ENCODE measurements at places on chromosomes 6 and 20.
A peak's percentile ranks its signal among the peaks of the same experiment; 100 is the strongest.

- no peak for DNase-seq
Observed at GRCh38 chr6:69816026-69816425, 19.2 kb upstream of the LMBRD1 start.

GRCh38 chr6:156832669-156833068 lies 55.5 kb downstream of the ARID1B start:
- no peak for DNase-seq

GRCh38 chr6:132592855-132593254 lies 3.3 kb upstream of the TAAR5 start:
- DNase-seq = peak; percentile 95

DNA sequence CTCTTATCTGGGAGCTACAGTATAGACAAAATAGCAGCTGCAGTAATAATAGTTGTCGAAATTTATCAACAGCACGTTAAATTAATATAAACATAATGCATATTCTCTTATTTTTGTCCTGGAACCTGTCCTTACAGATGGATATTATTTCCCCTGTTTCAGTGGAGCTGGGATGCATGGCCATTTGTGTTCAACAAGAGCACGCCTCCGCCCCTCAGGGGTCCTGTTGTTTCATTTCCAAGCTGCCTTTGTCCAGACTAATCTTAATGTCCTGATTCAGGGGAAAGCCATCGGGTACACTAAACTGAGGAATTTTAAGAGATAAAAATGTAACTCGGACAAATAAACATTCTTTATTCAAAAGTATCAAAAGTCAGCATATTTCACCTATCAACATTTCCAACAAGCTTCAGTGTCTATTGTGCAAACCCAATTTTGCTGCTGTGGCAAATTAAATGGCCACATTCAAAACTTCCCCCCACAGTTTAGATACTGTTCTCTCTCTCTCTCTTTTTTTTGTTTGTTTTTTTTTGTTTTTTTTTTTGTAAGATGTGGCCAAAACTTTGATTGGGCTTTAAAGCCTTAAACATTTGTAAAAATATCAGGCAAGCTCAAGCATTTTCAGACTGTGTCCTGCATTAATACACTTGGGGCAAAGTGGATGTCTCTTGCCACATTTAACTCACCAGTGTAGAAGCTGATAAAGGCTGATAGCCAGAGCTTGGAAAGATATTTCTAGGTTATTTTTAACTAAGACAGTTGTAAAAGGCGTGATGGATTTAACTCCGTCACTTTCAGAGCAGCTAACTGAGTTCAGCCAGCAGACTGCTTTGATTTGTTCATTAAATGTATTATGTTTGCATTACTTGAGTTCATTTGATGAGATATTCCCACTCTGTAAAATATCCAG lies 112.5 kb upstream of the QKI start:
- no peak for DNase-seq

- no peak for DNase-seq
Observed at GRCh38 chr20:58646257-58646656, 4.8 kb upstream of the STX16 start.

- no peak for DNase-seq
Observed at GRCh38 chr20:25188218-25188617, 7.3 kb upstream of the ENTPD6 start.

- no peak for DNase-seq
Observed at GRCh38 chr6:14035874-14036273, 81.7 kb upstream of the CD83 start.

GRCh38 chr6:38015341-38015740 lies 195.8 kb downstream of the ZFAND3 start:
- no peak for DNase-seq

GRCh38 chr20:59866338-59866737 lies 67.1 kb downstream of the SYCP2 start:
- no peak for DNase-seq

DNA sequence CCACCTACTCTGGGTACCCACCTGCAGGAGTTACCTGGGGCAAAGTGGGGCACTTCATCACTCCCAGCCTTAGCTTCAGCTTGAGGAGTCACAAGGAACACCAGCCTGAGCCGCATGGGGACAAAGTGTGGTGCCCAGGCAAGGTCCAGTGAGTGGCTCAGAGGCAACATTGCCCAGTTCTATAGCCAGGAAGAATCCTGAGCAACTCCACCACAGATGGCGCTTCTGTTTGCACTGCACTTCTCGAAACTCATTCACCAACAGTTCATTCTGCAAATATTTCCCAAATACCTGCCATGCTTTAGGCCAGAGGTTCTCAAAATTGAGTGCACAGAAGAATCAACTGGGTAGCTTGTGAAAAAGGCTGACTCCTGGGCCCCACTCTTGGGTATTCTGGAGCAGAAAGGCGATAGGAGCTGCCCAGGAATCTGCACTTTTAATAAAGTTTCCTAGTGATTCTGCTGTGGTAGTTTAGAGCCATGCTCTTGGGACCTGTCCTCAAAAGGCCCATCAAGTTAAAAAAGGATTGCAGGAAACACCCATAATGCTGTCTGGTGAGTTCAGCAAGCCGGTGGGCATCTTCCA lies 83.1 kb downstream of the VEGFA start:
- DNase-seq = no peak

GRCh38 chr20:18101125-18101810 lies 36.4 kb upstream of the KAT14 start:
- no peak for DNase-seq

DNA sequence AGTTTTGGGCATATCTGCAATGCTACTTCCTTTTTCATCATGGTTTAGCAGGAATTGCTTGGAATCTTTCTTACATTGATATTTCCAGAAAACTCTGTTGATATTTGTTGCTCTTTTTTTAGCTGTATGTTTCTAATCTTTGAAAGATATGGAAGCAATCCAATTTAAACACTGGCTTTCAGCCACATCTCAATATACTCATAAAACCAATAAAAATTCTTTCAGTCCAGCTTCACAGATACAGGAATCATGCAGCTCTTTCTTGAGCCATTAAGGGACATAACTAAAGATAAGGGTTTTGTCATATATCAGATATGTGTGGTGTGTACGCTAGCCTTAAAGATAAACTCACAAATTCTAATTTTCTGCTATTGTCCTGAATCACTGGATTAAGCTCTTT lies 47.4 kb downstream of the PKIB start:
- no peak for DNase-seq

DNA sequence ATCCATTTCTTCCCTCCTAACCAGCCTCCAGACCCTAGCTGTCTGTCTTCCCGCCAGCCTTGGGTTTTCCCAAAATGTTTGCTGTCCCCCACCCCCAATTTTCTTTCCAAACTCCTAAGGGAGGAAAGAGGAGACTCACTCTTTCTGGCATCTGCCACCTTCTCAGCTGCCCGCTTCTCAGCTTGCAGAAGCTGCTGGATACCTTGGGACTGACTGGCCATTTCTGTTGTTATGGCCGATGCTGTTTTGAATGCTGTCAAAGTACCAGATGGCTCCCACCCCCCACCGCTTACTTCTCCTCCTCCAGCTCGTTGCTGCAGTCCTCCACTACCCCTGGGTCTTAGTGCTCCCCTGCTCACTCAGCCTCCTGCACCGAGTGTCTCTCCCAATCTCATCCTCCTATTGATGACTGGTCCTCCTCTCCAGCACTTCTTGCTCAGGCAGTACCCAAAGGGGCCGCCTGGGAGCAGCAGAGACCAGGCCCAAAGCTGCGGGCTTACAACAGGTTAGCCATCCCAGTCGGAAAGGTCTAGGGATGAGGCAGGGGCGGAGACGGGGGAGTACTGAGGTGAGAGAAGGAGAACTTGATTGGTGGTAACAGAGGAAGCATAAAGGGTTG lies at the start of gene ATP6V1G2:
Gene ATP6V1G2, minus strand, starts transcription at position 270 of the 619 bp plus-strand sequence. Its CDS starts 49 bp downstream, at position 221.
- DNase-seq = peak; percentile 86

- DNase-seq = no peak
Observed at GRCh38 chr20:25015986-25016385, 23.4 kb upstream of the APMAP start.

GRCh38 chr6:72824833-72825232 lies 203.0 kb downstream of the KCNQ5 start:
- no peak for DNase-seq

DNA sequence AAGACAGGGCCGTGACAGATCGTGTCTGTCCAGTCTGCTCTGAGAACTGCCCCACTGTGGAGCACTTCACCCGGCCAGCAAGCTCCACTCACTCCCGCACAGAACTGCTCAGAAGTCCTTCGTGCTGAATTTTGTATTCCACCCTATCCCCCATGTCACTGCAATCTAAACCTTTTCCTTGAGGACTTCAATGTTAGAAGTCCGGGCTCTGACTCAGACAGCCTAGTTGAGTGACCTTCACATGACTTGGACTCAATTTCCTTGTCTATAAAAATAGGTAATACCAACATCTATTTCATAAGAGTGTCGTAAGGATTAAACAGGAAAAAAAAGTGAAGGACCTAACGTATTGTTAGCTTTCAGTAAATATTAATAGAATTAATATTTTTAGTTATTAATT lies 161.6 kb downstream of the QRSL1 start:
- no peak for DNase-seq

DNA sequence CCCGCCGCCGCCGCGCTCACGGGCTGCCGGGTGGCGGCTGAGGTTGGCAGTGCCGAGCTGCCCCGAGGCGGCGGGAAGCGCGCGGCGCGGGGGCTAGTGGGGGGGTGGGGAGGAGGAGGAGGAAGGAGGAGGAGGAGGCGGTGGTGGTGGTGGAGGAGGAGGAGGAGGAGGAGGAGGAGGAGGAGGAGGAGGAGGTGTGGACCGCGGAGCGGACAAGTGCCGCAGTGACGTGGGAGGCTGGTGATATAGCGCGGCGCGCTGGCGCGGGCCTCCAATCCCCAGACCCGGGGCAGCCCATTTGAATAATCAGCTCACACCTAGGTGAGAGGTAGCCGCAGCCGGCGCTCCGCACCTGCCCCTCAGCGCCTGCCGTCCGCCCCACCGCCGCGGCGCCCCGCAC lies at the start of gene FOXA2:
Gene FOXA2, minus strand, starts transcription at position 51 of the 400 bp plus-strand sequence. CDS start 294 bp downstream, outside the sequence.
- DNase-seq = no peak

GRCh38 chr6:146300521-146300920 lies 243.1 kb upstream of the RAB32 start:
- DNase-seq = no peak

DNA sequence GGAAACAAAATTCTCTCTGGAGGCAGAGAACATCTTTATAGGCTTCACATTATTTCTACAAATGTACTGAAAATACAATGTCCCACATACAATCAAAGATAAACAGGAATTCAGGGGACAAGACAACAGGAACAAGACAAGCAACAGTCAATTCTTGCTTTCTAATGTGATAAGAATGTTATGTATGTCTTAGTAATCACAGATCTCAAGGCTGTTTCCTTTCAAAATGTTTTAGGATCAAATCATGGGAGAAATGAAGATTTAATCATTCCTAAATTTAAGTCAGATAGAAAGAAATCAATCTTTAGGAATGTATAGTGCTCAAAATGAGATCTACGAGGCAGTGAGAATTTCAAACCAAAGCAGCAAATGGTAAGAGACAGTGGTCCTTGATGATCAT lies 32.1 kb downstream of the NEDD9 start:
- DNase-seq = no peak

DNA sequence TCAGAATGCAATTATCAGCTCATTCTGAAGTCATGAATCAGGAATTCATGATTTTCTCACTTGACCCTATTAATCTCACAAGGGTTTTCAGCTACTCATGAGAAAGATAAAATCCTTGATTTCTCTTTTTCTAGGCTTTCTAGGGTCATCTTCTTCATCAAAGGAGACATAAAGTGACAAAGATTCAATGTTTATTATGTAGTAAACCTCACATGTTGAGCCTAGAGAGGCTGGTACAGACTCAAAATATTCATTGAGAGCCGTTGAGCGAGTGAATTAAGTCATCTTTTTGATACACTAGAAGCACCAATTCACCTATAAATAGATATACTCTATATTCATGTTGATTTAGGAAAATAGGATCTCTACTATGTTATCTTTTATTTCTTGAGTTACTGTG lies 104.8 kb upstream of the TRAF3IP2 start:
- DNase-seq = no peak

DNA sequence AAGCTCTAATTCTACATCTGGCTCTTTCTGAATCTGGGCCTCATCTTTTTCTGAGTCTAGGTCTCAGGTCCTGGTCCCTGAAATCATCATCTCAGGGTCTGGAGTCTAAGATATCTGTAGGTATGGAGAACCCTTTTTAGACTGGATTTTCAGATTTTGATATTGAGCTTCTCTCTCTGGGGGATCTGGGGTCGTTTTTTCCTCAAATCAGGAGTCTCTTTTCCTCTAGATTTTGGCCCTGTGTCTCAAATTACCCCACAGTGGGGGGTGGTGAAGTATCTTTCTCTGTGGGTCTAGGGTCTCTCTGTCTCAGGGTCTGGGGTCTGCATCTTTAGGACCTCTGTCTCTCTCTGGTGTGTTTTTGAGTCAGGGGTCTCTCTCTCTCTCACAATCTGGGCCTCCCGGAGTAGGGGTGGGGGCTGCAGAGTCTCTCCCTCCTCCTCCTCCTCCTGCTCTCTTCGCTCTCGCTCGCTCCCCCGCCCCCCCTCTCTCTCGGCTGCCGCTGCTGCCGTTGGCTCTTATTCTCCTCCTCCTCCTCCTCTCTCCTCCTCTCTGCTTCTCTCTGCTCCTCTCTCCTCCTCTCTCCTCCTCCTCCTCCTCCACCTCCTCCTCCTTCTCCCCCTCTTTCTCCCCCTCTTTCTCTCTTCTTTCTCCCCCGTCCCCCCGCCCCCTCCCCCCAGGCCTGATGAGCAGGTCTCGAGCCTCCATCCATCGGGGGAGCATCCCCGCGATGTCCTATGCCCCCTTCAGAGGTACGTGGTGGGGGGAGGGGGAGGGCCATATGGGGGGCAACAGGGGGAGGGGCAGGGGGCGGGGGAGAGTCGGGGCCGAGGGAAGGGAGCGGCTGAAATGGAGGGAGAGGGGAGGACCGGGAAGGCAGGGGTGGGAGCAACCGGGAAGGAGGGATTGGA lies at the start of gene SYNGAP1:
Gene SYNGAP1, plus strand, starts transcription at position 486 of the 911 bp plus-strand sequence. Its CDS starts 200 bp downstream, at position 686.
- no peak for DNase-seq

- DNase-seq = no peak
Observed at GRCh38 chr6:142783499-142783898, 161.5 kb downstream of the HIVEP2 start.

DNA sequence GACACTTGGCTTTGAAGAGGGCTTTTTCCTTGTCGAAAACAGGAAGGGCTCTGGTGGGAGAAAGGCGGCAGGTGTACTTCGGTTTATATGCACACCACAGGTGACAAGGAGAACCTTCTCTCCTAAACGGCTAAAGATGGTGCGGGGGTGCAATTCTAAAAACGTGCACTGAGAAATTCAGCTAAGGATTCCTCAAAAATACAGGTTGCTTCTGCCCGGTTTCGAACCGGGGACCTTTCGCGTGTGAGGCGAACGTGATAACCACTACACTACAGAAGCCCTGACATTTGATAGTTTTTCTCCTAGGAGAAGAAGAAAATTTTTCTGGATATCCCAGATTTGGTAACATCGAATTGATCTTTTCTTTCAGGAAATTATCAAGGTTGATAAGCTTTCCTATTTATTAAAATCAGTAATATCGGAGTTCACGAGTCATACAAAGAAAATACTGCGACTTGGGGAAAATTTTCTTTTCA lies 32.0 kb downstream of the POM121L2 start:
- DNase-seq = peak; percentile 42

DNA sequence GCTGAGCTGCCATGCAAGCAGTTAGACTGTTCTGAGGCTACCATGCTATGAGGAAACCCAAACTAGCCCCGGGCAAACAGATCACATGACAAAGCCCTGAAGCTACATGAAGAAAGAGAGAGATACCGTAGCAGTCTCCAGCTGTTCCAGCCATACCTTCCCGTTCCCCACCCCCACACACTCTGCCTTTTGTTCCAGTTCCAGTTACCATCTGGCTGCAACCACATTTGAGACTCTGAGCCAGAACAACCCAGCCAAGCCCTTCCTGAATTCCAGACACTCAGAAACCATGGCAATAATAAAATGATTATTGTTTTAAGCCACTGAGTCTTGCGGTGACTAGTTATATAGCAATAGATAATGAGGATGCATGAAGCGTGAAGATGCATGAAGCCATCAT lies 28.3 kb downstream of the RIN2 start:
- DNase-seq = peak; percentile 61

GRCh38 chr6:25218346-25218745 lies 60.8 kb upstream of the CARMIL1 start:
- DNase-seq = no peak

All from MV-4-11 (cell line).